ENCODE measurements at places on chromosomes 16 and 17.

DNA sequence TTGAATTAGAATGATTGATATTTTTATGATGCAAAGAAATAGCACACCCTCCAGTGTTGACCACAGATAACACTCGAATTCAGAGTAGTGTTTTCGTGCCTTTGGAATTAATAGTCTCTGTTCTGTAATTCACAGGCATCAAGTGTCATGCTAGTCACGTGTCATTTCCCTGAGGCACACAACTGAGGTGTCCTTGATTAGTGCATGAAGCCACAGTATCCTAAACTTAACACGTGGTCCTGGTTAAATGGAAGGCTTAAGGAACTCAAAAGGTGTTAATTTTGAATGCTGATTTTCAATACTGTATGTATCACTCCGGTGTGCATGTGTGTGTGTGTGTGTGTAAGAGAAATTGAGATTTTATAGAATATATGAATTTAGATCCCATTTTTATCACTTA, 625.6 kb downstream of the TMEM114 start:
- no peak overlapping the region for H3K27ac ChIP-seq
- no peaks in the 10 kb centered on the region for H3K27me3 ChIP-seq
- no peaks in the 10 kb centered on the region for H3K4me1 ChIP-seq
- no peaks in the 10 kb centered on the region for H3K36me3 ChIP-seq

- no peaks in the 10 kb centered on the region for H3K4me1 ChIP-seq
- H3K4me3 ChIP-seq: no peak overlapping the region
- no peaks in the 10 kb centered on the region for H3K27me3 ChIP-seq
- no peaks in the 10 kb centered on the region for H3K36me3 ChIP-seq
- no peak overlapping the region for H3K27ac ChIP-seq
These were observed 6.3 kb downstream of the CA5A start for GRCh38 chr16:87929986-87930385.

DNA sequence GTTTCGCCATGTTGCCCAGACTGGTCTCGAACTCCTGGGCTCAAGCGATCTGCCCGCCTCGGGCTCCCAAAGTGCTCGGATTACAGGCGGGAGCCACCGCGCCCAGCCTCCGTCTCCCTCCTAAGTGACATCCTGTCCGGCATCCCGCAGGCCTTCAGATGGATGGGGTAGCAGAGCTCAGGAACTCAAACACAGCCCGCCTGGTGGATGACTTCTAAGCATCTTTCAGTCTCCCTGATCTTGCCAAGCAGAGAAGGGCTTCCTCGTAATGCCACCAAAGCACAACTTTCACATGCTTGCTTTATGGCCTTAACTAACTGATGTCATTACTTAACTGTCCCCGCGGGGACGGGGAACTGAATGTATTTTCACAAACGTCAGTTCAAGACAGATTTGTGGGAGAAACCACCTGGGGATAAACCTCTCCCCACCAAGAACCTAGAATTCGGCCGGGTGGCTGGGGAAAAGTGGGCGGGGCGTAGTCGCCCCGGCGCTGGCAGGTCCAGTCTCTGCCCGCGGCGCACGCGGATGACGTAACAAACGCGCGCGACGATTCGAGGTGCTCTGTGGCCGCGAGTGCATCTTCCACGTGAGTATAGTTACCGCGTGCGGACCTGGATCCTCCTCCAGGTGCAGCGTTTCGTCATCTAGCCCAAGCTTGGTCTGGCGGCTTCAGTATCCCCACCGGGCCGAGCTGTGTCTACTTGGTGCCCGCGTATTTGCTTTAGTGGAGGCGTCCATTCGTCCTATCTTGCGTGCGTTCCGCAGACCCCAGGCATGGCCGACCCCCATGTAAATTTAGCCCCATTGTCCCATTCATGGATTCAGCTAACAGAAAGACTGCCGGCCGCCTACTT, at the start of gene PFAS:
TSS of gene PFAS (plus strand) at position 539 of the 857 bp plus-strand sequence. CDS start 4,649 bp downstream, outside the sequence.
- H3K27me3 ChIP-seq: no peaks in the 10 kb centered on the region
- no peaks in the 10 kb centered on the region for H3K36me3 ChIP-seq
- peak within 1 kb of the TSS; percentile 77 for H3K4me3 ChIP-seq
- peak; percentile 97 for DNase-seq
- peaks cover 10% of the 10 kb centered on the region for H3K4me1 ChIP-seq

DNA sequence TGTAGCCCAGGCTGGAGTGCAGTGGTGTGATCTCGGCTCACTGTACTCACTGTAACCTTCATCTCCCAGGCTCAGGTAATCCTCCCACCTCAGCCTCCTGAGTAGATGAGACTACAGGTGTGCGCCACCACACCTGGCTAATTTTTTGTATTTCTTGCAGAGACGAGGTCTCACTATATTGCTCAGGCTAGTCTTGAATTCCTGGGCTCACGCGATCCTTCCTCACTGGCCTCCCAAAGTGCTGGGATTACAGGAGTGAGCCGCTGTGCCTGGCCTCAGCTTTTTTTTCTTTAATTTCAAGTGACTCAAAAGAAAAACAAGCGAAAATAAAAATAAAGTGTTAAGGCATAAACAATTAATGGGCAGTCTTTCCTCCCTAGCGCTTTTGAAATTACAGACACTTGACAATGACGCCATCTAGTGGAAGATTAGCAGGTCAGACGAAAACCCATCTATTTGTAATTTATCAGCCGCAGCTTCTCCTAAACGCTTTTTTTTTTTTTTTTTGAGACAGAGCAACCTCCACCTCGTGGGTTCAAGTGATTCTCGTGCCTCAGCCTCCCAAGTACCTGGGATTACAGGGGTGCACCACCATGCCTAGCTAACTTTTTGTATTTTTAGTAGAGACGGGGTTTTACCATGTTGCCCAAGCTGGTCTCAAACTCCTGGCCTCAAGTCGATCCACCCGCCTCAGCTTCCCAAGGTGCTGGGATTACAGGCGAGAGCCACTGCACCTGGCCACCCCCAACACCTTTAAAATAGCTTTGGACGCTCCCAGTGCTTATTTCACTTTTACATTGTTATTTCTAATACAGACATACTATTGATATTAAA, 28.1 kb upstream of the PECAM1 start:
- H3K36me3 ChIP-seq: no peaks in the 10 kb centered on the region
- no peaks in the 10 kb centered on the region for H3K4me1 ChIP-seq
- no peak overlapping the region for H3K27ac ChIP-seq
- no peak overlapping the region for H3K4me3 ChIP-seq
- peak; percentile 69 for DNase-seq

DNA sequence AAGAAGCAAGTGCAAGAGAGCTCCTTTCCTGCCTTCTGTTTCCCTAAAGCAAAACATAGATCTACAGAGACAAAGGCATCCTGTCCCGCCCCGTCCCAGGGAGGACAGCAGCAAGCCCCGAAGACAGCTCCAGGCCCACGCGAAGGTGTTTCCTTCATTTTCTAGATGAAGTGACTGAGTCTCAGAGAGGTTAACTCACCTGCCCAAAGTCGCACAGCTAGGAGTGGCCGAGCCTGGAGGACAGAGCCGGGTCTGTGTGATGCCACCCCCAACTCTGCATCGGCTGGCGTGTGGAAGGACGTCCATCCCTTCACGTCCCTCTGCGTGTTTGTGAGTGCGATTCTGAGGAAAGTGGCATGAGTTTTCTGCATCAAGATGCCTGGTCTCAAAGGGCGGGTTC, 187.2 kb upstream of the CHMP6 start:
- H3K27me3 ChIP-seq: no peaks in the 10 kb centered on the region
- no peak for DNase-seq
- H3K36me3 ChIP-seq: peaks cover 9% of the 10 kb centered on the region
- no peak overlapping the region for H3K27ac ChIP-seq
- peaks cover 9% of the 10 kb centered on the region for H3K4me1 ChIP-seq
- no peak overlapping the region for H3K4me3 ChIP-seq

DNA sequence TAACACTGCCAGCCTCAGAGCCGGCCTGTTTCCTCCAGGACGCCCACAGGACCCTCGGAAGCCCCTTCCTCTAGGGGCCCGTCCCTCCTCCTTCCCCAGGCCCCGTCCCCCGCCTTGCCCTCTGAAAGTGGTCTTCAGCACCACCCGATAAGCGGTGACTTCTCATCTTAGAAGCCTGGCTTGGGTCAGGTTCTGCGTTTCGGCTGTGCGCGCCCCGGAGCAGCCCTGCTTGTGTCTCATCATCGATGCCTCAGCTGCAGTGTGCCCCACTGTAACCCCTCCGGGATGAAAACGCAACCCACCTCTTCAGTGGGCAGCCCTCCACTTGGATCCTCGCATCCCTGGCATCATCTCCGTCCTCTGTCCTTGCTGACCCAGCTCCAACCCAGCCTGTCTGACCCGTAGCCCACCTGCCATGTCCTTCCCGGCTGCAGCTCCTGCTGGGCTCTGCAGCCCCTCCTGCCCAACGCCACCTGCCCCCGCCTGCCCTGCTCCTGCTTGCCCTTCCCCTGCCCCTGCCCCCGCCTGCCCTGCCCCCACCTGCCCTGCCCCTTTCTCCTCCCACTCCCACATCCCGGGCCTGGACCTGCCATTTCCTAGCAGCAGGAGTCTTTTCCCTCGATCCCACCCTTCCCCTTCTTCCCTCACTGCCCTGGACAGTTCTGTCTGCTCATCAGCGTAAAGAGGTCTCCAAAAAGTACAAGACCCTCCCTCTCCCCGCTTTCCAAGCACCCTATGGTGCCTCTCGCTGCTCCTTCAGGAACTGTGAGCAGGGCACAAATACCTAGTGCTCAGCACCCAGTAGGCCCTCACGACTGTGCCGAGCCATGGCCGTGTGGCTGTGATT, 112.5 kb upstream of the CHMP6 start:
- no peaks in the 10 kb centered on the region for H3K27me3 ChIP-seq
- no peak overlapping the region for H3K27ac ChIP-seq
- DNase-seq: no peak
- peaks cover 10% of the 10 kb centered on the region for H3K4me1 ChIP-seq

GRCh38 chr16:30185683-30186421, 2.5 kb downstream of the CORO1A start:
- DNase-seq: no peak
- H3K4me1 ChIP-seq: peaks cover 2% of the 10 kb centered on the region
- H3K27me3 ChIP-seq: peaks cover 35% of the 10 kb centered on the region
- no peak overlapping the region for H3K4me3 ChIP-seq
- H3K36me3 ChIP-seq: no peaks in the 10 kb centered on the region

GRCh38 chr16:8310323-8310722, 280.0 kb downstream of the TMEM114 start:
- no peaks in the 10 kb centered on the region for H3K27me3 ChIP-seq
- no peaks in the 10 kb centered on the region for H3K4me1 ChIP-seq
- no peak for DNase-seq
- no peaks in the 10 kb centered on the region for H3K36me3 ChIP-seq
- no peak overlapping the region for H3K27ac ChIP-seq

DNA sequence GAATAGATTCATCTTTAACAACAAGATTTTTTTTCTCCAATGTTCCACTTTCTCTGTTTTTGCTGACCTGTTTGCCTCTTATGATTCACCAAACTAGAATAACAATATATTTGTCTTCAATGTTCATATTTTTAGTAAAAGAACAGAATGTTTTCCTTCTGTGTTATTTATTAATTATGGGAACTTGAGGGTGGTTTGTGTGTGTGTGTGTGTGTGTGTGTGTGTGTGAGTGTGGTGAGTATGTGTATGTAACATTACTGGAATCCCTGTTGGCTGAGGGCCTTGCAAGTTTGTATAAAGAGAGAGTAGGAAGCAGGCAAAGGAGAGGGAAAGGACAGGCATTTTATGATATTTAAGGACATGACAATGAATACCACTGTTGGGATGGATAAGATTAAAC, 13.8 kb downstream of the STXBP4 start:
- H3K4me3 ChIP-seq: no peak overlapping the region
- DNase-seq: no peak
- H3K27ac ChIP-seq: no peak overlapping the region
- no peaks in the 10 kb centered on the region for H3K4me1 ChIP-seq
- H3K36me3 ChIP-seq: peaks cover 5% of the 10 kb centered on the region

DNA sequence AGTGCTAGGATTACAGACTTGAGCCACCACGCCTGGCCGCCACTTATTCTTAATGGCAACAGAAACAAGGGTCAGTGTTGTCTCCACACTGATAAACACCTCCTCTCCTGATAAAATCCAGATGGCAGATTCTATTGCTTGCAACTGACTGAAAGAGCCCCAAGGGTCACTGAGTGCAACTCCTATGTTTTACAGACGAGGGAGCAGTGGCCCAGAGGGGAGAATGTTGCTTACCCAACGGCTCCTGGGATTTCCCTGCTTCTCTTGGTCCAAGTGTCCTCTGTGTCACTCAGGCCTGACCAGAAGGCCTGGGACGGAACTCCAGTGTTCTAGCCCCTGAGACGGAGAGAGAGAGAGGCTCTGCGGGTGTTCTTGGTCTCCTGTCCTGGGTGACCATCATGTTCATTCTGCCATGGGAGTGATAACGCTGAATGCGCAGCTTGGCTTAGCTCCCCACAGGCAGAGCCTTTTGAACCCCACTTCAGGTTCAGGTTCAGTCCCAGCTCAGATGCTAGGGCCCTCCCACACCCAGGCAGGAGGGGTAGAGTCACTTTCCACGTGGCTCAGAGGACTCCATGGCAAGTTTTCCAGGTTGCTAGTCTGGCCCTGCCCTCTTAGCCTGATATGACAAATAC, 77.3 kb upstream of the NLRP1 start:
- no peaks in the 10 kb centered on the region for H3K36me3 ChIP-seq
- H3K4me1 ChIP-seq: no peaks in the 10 kb centered on the region
- no peak overlapping the region for H3K4me3 ChIP-seq
- H3K27me3 ChIP-seq: no peaks in the 10 kb centered on the region

DNA sequence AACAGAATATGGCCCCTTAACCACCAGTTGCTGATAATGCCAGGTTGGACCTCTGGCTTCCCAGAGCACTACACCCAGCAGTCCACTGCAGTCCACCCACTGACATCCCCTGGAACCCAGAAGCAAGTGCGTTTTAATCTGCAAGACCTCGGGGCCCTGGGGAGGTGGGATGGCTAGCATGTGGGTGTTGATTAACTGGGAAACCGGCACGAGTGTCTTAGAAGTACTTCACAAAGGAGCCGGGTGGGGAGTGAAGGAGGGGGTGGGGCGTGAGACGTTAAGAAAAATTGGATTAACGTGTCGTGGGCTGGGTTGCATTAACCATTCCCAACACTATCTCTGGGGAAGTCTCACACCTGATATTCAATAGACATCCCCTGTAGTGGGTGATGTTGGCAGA, 6.1 kb upstream of the HIC1 start:
- H3K27me3 ChIP-seq: peaks cover 73% of the 10 kb centered on the region
- peaks cover 6% of the 10 kb centered on the region for H3K4me1 ChIP-seq
- DNase-seq: no peak
- peak overlapping the region; percentile 75 for H3K4me3 ChIP-seq
- no peak overlapping the region for H3K27ac ChIP-seq

- H3K27ac ChIP-seq: no peak overlapping the region
- no peak for DNase-seq
- H3K4me1 ChIP-seq: no peaks in the 10 kb centered on the region
- no peak overlapping the region for H3K4me3 ChIP-seq
- no peaks in the 10 kb centered on the region for H3K27me3 ChIP-seq
These were observed 440.6 kb upstream of the DYNLRB2 start for GRCh38 chr16:80100186-80100585.

GRCh38 chr17:2089021-2089422, 34.1 kb downstream of the HIC1 start:
- no peaks in the 10 kb centered on the region for H3K27me3 ChIP-seq
- no peak overlapping the region for H3K4me3 ChIP-seq
- H3K36me3 ChIP-seq: no peaks in the 10 kb centered on the region
- no peak for DNase-seq
- no peak overlapping the region for H3K27ac ChIP-seq
